Muscle of back (tissue), 13 donors: ENCODE measurements at places on chromosomes 3 and 15.

DNA sequence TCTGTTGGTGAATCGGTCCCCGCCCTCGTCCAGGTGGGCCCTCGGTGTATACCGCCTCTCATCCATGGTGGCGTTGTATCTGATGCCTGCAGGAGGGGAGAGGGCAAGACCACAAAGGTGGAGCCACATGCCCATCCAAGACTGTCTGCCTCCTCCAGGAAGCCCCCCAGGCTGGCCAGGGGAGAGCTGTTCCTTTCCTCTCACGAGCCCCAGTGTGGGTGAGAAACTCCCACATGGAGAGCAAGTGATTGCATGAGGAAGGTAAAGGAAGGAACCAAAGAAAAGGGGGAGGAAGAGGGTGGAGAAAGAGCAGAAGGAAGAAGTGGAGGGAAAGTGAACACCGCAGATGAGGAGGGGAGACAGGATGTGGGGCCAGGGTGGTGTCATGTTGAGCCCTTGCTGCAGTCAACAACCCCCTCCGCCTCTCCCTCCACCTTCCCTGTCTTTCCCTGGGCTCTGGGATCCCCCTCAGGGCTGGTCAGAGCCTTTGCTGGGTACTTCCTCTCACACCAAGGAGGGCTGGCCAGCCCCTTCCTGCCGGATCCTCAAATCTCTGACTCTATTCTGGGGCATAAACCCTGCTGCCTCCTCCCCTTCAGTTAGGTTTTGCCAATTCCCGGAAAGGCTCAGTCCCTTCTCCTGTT lies 49.3 kb downstream of the FEM1B start:
- no peak for DNase-seq

- DNase-seq: peak; percentile 57
Measured at GRCh38 chr3:152222327-152222726, 46.4 kb upstream of the MBNL1 start.

GRCh38 chr3:145943952-145944351 lies 217.0 kb downstream of the PLOD2 start:
- no peak for DNase-seq

DNA sequence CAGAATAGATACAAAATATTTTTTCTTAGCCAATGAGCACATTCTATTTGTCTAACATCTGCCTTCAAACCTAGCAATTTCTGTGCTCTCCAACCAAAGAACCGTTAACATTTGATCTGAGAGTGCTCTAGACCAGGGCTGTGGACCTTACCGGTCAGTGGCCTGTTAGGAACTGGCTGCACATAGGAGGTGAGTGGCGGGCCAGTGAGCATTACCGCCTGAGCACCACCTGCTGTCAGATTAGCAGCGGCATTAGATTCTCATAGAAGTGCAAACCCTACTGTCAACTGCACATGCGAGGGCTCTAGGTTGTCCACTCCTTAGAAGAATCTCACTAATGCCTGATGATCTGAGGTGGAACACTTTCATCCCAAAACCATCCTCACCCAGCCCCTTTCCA lies 131.7 kb downstream of the CADM2 start:
- no peak for DNase-seq

- DNase-seq: no peak
Measured at GRCh38 chr3:21417991-21418390, 333.0 kb downstream of the ZNF385D start.

DNA sequence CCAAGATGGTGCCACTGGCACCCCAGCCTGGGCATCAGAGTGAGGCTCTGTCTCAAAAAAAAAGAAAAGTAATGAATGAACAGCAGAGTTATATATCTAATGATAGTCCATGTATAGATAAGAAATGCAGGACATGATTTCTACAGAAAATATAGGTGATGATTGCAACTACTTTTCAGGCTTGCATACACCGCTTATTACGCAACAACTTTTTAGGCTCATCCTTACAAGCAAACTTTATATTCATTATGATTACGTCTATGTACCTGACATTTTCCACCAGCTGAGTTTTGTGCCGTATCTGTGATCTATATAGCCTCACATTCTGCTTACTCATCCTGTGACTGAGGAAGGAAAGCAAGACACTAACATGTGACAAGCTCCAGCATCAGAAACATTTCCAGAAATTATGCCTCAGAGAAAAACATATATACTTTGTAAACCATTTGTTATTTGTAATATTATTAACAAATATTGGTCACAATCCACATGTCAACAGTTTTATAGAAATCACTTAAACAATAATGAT lies 906.3 kb downstream of the ZPLD1 start:
- DNase-seq: no peak

GRCh38 chr15:85950101-85950500 lies 129.6 kb upstream of the AGBL1 start:
- DNase-seq: peak; percentile 18

GRCh38 chr15:89346516-89347231 lies 12.1 kb upstream of the POLG start:
- no peak for DNase-seq

GRCh38 chr3:171867981-171868380 lies 24.8 kb downstream of the TMEM212 start:
- no peak for DNase-seq

GRCh38 chr3:13894807-13895154 lies 14.9 kb upstream of the WNT7A start:
- DNase-seq: no peak

- DNase-seq: no peak
Measured at GRCh38 chr3:106140431-106140830, 271.6 kb upstream of the CBLB start.

DNA sequence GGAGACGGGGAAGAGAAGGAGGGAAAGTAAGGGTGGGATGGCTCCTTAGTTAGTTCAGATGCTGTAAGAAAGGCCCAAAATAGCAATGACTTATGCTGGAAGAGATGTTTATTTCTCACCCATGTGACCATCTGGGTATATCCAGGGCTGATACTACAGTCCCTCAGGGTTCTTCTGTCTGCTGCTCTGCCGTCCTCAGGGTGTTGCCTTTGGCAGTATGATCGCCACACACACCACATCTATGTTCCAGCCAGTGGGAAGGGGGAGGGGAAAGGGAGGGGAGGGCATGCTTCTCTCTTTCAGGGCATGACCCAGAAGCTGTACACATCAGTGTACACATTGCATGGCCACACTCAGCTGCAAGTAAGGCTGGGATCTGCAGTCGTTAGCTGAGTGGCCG lies 10.2 kb downstream of the CD276 start:
- no peak for DNase-seq

- no peak for DNase-seq
Measured at GRCh38 chr3:180283251-180283650, 246.5 kb upstream of the PEX5L start.

DNA sequence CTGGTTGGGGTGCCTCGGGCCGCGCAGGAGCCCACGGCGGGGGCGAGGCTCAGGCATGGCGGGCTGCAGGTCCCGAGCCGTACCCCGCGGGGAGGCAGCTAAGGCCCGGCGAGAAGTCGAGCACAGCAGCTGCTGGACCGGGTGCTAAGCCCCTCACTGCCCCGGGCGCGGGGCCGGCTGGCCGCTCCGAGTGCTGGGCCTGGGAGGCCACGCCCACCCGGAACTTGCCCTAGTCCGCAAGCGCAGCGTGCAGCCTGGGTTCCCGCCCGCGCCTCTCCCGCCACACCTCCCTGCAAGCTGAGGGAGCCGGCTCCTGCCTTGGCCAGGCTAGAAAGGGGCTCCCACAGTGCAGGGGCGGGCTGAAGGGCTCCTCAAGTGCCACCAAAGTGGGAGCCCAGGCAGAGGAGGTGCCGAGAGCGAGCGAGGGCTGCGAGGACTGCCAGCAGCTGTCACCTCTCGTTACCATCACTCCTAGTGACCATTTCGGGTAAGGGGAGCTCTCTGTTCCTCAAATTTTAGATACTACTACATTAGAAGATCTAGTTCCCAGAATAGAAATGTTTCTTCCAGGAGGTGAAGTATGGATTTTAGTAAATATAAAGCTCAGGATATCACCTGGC lies 417.0 kb upstream of the AGTR1 start:
- no peak for DNase-seq

DNA sequence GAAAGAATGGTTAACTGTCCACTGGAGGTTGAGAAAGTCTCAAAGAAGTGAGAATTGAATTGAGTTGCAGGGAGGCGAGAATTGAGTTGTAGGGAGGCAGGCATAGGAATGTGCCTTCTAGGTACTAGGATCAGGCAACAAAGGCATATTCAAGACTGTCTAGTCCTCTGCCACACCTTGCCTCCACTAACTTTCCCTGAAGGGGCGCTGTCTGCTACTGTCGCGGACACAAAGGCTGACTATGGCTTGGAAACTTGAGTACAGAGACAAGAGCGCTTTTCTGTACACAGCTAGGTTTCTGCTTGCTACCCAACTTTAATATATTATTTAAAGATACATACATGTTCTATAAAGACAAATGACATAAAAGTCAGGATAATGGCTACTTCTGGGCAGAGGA lies 10.4 kb upstream of the FBXL22 start:
- DNase-seq: no peak

- no peak for DNase-seq
Measured at GRCh38 chr3:126621627-126622345, 33.1 kb downstream of the TXNRD3 start.

GRCh38 chr3:182668974-182669373 lies 124.3 kb upstream of the ATP11B start:
- no peak for DNase-seq

DNA sequence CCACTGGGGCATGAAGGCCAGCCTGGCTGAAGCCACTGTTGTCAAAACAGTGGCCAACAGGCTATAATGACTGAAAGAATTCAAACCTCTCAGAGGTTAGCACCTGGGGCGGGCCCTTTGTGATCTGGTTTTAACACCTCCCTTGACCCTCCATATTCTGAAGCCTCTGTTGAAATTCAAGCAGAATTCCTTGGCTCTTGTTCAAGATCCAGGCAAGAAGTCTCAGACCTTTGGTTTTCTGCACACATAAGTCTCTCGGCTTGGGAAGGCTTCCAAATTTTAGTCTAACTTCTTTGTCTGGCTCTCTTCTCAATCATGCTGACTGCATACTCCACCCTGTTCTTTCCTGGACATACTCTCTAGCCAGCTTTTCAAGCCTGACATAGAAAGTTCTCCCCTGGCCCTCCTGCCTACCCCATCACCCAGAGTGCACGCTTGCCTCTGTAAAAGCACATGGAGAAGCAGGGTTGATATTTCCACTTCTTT lies 144.5 kb downstream of the PDZRN3 start:
- DNase-seq: no peak

DNA sequence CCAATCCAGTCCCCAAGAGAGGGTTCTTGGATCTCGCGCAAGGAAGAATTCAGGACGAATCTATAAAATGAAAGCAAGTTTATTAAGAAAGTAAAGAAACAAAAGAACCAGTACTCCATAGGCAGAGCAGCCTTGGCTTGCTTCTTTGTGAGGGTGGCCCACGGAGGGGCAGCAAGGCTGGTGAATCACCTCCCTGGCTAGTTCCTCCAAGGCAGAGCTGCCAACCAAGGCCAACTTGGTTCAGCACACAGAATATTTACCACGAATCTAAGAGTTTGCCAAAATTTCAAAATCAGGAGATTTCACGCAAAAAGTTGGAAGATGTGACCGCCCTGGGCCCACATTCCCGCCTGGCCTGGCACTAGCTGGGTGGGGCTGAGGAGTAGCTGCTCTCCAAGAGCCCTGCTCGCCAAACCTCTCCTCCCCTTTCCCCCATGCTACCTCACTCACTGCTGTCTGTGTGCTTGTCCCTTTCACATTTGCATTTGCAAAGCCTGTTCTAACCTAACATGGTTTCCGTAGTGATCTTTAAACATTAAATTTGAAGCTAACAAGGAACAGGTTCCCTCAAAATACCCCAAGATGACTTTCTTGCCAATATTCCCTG lies 26.2 kb upstream of the DCUN1D1 start:
- no peak for DNase-seq

DNA sequence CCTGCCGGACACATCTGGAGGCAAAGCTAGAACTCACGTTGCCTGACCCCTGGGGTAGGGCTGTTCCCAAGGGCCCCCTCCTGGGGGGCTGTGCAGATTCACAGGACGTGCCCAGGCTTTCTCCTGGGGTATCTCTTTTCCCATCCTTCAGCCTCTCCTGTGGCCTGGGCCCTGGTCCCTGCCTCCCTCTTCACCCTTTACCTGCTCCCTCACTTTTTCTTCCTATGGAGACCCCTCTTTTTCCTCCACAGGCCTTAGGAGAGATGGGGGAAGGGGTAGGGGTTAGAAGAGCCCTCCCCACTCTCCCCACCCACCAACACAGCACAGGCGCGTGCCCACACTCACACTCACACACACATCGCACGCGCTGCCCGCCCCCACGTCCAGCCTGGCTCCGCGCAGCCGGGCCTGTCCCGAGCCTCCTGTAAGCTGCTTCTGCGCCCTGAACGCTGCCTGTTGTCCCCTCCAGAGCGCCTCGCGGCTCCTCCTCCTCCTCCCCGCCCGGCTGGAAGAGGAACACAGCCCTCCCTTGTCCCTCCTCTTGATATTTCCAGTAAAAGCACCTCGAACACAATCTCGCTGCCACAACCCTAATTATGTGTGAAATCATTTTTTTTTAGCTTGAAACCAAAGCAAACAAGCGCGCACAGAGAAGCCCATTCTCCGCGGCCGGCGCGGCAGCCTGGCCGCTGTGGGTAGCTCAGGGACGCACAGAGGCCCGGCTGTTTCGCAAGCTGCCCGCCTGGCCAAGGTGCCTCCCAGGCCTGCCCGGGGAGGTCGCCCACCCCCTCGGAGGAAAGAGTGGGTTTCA lies 33.9 kb upstream of the ACAN start:
- peak; percentile 16 for DNase-seq

- DNase-seq: no peak
Measured at GRCh38 chr3:119759962-119760361, 21.9 kb upstream of the NR1I2 start.

GRCh38 chr3:160343132-160343531 lies 55.9 kb downstream of the IFT80 start:
- peak; percentile 15 for DNase-seq

DNA sequence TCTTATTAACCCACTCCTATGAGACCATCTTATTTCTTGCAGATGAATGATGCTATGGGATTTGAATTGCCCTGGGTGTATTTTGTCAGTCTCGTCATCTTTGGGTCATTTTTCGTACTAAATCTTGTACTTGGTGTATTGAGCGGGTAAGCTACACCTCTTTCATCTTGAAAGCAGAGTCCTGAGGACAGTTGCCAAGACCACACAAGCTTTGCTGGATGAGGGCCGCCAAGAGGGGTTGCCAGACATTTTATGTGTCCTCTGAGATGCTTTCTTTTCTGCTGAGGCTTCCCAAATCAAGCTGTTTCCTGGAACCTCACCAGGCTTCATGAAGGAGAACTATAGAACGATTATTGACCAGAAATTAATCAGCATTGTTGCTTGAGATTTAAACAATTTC lies 173.2 kb downstream of the CHDH start:
- DNase-seq: no peak

GRCh38 chr3:124131580-124131979 lies 139.7 kb upstream of the ROPN1 start:
- no peak for DNase-seq
